H4 (cell line): ENCODE measurements at places on chromosomes 6 and 20. TPM values are rescaled to one million over a fixed set of nuclear protein-coding genes. Genes with fewer than 3 reads are reported as not detected.

The KCNK5 gene
- 0.58 TPM in 2 replicates for total RNA-seq

GRCh38 chr6:151257985-151258445 is 18.2 kb downstream of the AKAP12 start:
- DNase-seq: no peak

The SIRPB1 gene
- 0.31 and 1.6 TPM in 2 replicates for total RNA-seq

The SLC35F1 gene
- 0.15 and 0.18 TPM in 2 replicates for total RNA-seq

GRCh38 chr20:32796981-32797451 is 22.7 kb upstream of the MAPRE1 start:
- DNase-seq: peak; percentile 79

GRCh38 chr6:47344022-47344421 is 34.3 kb upstream of the TNFRSF21 start:
- DNase-seq: no peak

The LY6G6D gene
- not detected in 2 replicates for total RNA-seq

- no peak for DNase-seq
Observed at GRCh38 chr20:32562495-32562911, 22.6 kb downstream of the NOL4L start.

- DNase-seq: no peak
Observed at GRCh38 chr20:47008842-47009518, 114.3 kb downstream of the EYA2 start.

The ZC2HC1B gene
- not detected in 2 replicates for total RNA-seq

GRCh38 chr6:20212392-20213111 is at the start of gene MBOAT1:
TSS of gene MBOAT1 (minus strand) at chr6:20212469. CDS start at chr6:20212234, 235 bp downstream.
- peak; percentile 82 for DNase-seq

GRCh38 chr6:50305660-50306059 is 255.9 kb upstream of the DEFB112 start:
- peak; percentile 4 for DNase-seq

The MICB gene
- total RNA-seq: 12.2 and 14.5 TPM in 2 replicates

The TREM2 gene
- total RNA-seq: 0.27 TPM in 1 of 2 replicates, not detected in the other

The SMOC2 gene
- total RNA-seq: 0.08 and 0.66 TPM in 2 replicates

The TRIM40 gene
- total RNA-seq: not detected in 2 replicates

- DNase-seq: no peak
Observed at GRCh38 chr6:63441266-63441956, 121.6 kb upstream of the LGSN start.

DNA sequence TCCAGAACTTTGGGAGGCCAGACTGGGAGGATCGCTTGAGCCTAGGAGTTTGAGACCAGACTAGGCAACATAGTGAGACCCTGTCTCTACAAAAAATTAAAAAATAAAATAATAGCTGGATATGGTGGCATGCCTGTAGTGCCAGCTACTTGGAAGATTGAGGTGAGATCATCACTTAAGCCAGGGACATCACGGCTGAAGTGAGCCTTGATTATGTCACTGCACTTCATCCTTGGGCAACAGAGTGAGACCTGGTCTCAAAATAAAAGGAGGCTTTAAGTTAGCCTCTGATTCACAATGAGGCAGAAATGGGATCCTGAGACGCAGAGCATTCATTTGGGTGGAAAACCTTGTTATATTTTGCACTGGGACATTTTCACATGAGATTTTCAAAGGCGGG is 57.0 kb downstream of the TULP4 start:
- DNase-seq: no peak
